Urinary bladder (tissue), 4 donors: ENCODE measurements at places on chromosomes 6 and 20.

GRCh38 chr6:88248709-88249321, 82.7 kb upstream of the CNR1 start:
- DNase-seq: no peak

DNA sequence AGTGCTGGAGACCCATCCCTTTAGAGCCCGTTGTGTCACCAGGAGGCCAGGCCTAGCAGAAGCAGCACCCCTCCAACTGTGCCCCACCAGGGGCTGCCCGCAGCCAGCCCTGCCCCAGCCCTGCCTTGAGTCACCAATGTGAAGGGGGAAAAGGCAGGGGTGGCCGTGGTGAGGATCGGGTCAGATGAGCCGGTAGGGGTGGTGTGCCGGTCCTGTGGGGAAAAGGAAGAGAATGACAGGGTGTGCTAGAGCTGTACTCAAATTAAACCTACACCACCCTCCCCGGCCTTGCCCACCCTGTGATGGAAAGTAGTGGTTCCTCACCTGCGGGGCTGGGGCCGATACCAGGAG, 3.1 kb downstream of the SAPCD1 start:
- no peak for DNase-seq

DNA sequence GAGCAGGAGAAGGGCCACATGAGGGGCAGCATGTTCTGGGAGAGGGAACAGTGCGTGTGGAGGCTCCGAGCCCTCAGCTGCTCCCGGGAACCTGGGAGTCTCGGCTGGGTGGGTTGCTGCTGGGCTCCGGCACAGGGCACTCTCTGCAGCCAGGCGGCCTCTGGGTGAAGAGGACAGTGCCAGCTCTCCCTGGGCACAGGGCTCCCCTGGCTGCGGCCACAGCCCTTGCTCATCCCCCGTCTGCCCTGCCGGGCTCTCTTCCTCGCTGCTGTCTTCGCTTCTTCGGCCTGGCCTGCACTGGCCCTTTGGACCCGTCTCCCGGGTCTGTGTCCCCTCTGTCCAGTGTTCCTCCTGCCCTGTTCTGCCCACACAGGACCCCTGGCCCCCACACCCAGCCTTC, 48.2 kb downstream of the CDH4 start:
- no peak for DNase-seq

DNA sequence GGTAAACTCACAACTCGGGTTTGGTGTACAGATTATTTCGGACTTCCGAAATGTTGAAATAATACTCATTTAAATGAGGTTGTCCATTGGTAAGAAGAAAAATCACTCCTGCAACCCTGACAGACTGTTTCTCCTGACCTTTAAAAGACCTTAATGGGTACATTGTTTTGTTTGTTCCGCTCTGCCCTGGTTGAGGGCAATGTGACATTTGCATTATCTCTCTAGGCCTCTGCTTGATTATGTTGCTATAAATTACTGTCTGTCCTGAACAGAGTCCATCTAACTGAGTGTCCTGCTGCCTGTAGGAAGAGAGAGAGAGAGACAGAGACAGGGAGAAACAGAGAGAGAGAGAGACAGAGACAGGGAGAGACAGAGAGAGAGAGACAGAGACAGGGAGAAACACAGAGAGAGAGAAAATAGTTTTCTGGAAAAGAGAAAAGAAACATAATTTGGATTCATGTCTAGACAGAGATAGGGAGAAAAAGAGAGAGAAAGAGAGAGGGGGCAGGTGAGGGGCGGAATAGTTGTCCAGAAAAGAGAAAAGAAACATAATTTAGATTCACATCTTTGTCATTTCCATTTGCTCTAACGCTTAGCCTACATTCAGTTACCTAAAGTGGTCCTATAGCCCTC, 83.2 kb downstream of the SHLD1 start:
- DNase-seq: no peak

DNA sequence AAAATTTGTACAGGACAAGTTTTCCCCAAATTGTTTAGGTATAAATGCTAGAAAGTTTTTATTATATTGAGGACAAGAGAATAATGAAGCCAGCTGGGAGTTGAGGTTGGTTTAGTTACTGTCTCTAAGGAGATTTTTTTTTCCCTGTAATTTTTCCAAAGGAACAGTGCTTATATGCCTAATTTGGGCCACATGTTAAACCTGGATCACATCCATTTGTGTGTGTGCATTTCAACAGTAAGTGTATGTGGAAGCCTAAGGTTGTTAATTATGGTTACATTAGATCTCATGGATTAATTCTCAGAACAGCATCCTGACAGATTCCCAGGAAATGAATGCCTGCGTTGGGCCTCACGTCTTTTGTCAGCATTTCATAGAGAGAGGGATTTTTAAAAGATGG, 4.5 kb downstream of the IGF2R start:
- DNase-seq: no peak

GRCh38 chr6:33974030-33974429, 170.2 kb upstream of the MLN start:
- no peak for DNase-seq

GRCh38 chr6:72283571-72283970, 338.3 kb upstream of the KCNQ5 start:
- DNase-seq: no peak

DNA sequence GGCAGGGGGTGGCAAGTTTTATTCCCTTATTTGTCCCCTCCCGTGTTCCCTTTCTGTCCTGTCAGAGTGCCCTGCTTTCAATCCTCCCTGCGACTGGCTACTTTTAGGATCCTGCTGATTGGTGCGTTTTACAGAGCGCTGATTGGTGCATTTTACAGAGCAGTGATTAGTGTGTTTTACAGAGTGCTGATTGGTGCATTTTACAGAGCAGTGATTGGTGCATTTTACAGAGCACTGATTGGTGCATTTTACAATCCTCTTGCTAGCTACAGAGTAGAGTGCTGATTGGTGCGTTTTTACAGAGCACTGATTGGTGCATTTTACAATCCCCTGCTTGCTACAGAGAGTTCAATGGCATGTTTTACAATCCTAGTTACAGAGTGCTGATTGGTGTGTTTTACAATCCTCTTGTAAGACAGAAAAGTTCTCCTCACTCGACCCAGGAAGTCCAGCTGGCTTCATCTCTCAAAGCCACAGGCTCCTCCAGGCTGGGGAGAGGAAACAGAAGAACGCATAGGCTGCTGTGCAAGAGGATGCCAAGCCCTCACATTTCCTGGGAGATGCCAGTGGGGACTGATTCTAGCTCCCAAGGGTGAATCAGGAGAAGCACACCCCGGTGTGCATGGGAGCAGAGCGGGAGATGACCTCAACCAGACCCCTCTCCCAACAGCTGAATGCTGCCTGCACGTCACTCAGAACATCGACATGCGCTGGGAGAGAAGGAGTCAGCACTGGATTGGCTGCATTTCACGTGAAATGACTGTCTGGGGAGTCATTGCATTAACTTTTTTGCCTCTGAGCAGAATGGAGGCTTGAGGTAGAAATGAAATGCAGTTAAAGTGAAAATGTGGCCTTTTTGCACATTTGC, 48.3 kb upstream of the SLC22A23 start:
- no peak for DNase-seq

DNA sequence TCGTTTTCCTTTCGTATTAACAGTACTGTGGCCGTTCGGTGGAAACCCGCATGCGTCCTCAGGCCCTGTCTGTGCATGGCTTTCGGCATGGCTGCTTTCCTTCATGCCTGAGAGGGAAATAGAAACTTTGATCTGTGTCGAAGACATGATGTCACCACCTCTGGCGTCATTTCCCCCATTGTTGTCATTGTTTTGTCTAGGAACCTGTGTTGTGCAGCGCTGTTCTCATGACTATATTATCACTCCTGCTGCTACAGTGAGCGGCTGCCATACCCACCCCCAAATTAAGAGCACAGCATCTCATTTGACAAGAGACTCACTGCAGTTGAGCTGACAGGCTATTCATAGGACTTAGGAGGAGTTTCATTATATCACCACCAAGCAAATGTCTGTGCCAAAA, 172.3 kb downstream of the TMEM242 start:
- no peak for DNase-seq

GRCh38 chr20:2984028-2984501, 59.4 kb upstream of the GNRH2 start:
- DNase-seq: no peak

GRCh38 chr6:145498425-145498824, 236.9 kb downstream of the EPM2A start:
- DNase-seq: no peak

GRCh38 chr20:8724884-8725283, 344.0 kb upstream of the PLCB4 start:
- DNase-seq: no peak

DNA sequence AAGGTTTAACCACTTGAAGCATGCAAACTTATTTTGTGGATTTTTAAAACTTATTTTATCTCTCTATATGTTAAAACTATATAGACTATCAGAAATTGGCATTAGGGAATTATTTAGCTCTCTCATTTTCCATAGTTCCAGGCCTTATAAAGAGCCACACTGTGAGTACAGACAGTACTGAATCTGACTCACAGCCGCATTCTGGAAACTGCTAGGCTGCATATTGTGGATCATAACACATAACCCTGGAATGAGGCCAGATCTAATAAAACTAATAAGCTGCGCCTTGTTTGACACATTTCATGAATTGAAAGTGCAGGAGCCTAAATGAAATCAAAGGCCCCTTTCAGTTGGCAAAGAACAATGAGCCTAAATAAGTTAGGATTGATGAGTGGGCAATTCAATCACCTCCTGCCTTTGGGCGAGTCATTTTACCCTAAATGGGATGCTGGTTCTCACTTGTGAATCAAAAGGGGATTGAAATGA, 308.4 kb downstream of the PACRG start:
- DNase-seq: no peak

DNA sequence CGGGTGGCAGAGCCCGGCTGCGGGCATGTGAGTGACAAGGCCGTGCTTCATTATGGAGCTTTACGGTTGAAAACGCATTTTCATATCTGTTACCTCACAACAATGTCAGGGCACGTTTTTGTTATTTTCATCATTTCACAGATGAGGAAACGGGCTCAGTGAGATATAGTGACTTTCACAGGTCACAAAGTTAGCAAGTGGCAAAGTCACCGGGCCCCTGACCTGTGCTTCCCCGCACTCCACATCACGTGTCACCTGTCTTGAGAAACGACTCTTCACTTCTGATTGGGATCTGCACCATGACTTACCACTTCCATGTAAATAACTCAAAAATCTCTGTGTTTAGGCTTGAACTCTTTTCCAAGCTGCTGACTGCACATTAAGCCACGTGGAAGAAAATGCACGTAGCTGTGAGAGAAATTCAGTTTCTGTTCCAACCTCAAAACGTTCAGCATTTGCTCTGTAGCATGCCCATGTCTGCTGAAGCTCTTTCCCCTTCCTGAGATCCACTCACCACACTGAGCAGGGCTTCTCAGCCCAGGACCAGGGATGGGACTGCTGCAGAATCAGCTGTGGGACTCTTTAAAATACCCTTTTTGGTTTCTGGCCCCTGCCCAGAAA, 107.2 kb downstream of the ARMC2 start:
- DNase-seq: no peak

DNA sequence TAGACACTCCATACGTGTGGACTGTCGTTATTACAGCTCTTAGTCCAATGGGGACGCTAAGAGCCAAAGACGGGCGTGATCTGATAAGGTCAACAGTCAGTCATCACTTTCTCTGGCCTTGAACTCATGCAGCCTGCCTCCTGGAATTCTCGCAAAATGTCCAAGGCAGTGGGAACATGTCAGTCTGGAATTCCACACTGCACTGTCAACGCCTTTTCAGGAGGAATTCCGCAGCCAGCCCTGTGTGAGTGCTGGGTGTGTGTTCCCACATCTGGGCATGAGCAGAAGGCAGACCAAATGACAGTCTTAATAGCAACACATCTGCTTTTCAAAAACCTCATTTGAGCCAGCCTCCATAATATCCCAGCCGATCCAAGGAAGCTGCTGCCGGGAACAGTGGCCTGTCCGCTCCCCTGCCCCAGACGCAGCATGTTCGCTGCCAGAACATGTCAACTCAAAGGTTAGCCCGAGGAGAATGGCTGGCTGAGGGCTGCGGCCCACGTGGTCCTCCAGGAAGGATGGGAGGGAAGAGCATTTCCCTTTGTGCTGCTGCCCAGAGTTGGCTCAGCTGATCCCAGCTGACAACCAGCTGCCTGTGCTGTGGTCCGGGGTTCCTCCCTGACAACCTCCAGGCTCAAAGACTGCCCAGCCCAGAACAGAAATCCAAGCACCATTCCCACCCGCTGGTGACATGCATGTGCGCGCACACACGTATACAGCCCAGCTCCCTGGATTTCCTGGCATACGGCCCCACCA, 103.1 kb downstream of the SULF2 start:
- DNase-seq: peak; percentile 51

DNA sequence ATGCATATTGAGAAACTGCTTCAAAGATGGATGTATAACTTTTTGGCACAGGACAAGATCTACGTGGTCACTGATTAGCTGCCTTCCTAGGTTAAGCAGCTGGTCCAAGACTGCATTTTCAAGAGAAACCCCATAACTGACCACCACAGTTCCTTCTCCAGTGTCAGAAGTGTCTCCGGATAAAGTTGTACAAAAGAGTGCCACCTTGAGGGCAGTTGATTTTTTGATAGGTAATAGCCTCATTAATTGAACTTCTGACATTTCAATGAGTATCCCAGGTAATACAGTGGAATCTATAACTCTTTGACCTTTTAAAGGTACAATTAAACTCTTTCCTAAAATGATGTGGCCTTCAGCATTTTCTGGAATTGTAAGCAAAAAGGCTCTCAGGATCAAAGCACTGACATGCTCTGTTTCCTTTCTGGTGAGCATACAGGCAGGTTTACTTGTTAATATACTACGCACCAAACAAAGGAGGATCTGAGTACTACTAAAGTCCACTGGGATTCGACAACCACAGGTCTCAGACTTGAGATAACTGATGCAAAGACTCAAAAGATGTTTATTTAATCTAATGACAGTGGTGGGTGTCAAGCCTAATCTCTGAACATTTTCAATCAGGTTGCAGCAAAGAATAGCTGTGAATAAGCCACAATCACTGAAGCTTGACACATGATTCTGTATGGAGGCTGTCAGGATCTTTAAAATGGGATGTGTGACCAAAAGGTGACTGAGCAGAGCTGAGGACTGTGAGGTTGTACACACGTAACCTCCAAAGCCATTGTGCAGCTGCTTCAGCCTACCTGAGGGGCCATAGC, 21.2 kb downstream of the MKKS start:
- DNase-seq: no peak

DNA sequence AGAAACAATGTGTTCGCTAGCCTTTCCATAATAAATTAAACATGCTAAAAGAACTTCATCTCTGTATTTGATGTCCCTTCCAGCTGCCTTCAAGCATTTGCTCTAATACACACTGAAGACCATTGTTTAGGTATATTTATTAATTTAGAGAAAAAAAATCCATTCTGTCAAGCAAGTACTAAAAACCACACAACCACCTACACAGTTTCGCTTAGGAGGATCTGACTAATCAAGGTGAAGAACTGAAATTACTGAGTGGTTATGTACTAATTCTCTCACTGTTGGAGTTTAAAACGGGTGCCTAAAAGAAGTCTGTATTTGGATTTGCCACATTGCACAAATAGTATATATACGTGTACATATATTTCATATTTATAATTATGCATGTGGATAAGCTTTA, 58.9 kb downstream of the GMDS start:
- DNase-seq: no peak

GRCh38 chr6:44478158-44478557, 90.7 kb downstream of the CDC5L start:
- DNase-seq: no peak
